Dermis lymphatic vessel endothelial cell (primary cell): ENCODE measurements at places on chromosomes 13 and 19. TPM values are rescaled to one million over a fixed set of nuclear protein-coding genes. Genes with fewer than 3 reads are reported as not detected.

Gene ICAM5
- total RNA-seq, result under 0.01 TPM in 1 of 2 replicates, not detected in the other

Gene JAK3
- total RNA-seq, result 0.76 and 0.95 TPM in 2 replicates

Gene ZNF571
- total RNA-seq, result 1.8 and 2.9 TPM in 2 replicates

Gene CADM4
- total RNA-seq, result 9.4 and 11.1 TPM in 2 replicates

Gene MUC16
- not detected in 2 replicates for total RNA-seq

Gene SLC7A10
- not detected in 2 replicates for total RNA-seq

Gene CEACAM4
- not detected in 2 replicates for total RNA-seq

Gene PSMD8
- total RNA-seq, result 197 and 198 TPM in 2 replicates

Gene FCHO1
- total RNA-seq, result 0.22 and 0.43 TPM in 2 replicates

Gene ZNF560
- total RNA-seq, result under 0.01 TPM in 1 of 2 replicates, not detected in the other
